Femur (tissue), 1 donor: ENCODE measurements at places on chromosomes 12 and 14.

DNA sequence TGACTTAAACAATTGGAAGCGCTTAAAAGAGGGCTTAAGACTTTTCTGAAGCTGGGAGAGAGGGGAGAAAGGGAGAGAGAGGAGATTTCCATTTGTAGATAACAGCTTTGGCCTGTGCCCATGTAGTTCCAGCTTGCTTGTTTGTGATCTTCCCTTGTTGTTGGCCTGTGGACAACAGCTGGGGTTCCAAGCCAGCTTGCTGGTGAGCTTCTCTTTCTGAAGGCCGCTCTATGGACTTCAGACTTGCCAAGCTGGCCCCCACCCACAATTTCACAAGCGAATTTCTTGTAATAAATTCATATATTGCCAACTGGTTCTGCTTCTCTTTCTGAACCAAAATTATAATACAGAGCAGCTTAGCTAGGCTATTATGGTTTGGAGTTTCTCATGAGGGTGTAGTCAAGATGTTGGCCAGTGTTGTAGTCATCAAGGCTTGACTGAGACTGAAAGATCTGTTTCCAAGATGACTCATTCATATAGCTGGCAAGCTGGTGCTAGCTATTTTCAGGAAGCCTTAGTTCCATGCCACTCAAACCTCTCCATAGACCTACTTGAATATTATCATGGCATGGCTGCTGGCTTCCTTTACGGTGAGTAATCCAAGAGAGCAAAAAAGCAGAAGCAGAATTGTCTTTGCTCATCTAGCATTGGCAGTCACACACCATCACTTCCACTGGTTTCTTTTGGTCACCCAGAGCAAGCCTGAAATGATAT is 89.4 kb downstream of the ATP23 start:
- no peak for DNase-seq

DNA sequence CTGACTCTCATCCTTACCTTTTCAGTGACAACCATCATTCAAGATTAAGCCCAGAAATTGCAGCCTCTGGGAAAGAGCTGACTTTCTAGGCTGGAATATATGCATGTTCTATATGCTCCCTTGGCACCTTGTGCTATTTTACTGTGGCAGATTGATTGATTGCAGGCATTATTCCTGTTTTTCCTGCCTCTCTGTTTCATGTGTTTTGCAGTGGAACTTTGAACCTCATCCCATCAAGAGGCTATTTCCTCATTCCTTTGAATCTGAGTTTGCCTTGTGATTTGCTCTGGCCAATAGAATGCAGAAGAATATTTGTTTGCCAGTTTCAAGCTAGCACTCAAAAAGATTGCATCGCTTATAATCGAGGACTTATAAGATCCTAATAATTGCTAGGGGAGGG is 174.8 kb upstream of the DCN start:
- no peak for DNase-seq

DNA sequence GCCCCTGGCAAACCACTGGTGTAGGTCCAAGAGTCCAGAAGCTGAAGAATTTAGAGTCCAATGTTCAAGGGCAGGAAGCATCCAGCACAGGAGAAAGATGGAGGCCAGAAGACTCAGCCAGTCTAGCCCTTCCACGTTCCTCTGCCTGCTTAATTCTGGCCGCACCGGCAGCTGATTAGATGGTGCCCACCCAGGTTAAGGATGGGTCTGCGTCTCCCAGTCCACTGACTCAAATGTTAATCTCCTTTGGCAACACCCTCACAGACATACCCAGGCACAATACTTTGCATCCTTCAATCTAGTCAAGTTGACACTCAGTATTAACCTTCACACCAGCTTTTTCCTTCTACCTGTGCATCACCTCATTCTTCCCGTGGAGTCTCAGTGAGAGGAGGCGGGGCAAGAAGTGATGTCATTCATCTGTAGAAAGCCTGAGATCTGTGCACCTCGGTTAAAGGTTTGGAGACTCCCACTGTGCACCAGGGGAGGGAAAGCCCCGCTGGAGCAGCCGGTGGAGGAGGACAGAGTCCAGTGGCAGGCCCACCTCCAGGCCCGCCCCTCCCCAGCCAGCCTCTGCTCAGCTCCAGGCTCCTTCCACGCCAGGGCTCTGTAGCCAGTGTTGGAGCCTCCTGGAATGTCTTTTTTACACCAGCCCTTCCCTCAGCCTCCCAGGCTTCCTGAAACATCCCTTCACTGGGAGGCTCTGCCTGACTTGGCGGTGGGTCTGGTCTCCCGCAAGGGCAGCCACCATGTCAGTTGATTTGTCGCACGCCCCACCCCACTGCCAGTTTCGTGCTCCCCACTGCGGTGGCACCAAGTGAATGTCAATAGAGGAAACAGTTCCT is 80.1 kb upstream of the DYNC1H1 start:
- DNase-seq = no peak

GRCh38 chr12:116259800-116260577 is 17.5 kb downstream of the MED13L start:
- no peak for DNase-seq

- DNase-seq = no peak
Measured at GRCh38 chr12:107439026-107439738, 246.4 kb upstream of the PWP1 start.

GRCh38 chr14:50978888-50979287 is 34.6 kb upstream of the PYGL start:
- DNase-seq = no peak

GRCh38 chr12:8697476-8698131 is at the start of gene RIMKLB:
TSS of gene RIMKLB (plus strand) at chr12:8697991. CDS start at chr12:8713867, 15,876 bp downstream.
- DNase-seq = peak; percentile 90

GRCh38 chr14:50668826-50669143 is 679 bp upstream of the SAV1 start:
- no peak for DNase-seq

GRCh38 chr12:30796313-30796780 is 41.6 kb upstream of the CAPRIN2 start:
- DNase-seq = peak; percentile 64

- DNase-seq = no peak
Measured at GRCh38 chr12:52238916-52239646, 6.0 kb downstream of the KRT7 start.

DNA sequence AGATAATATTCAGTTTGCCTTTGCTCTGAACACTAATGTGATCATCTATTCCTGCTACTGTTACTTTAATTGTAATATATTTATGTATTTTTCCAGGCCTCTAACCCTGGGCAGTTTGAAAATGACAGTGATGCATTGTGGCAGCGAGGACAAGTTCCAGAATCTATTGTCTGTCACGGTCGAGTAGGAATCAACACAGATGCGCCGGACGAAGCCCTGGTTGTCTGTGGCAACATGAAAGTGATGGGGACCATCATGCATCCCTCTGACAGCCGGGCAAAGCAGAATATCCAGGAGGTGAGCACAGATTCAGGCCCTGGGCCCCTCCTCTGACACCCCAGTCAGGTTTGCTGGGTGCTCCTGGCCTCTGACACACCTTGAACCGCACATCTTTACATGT is 78.5 kb downstream of the MYRFL start:
- DNase-seq = no peak

GRCh38 chr12:110756611-110757010 is 13.9 kb upstream of the PPP1CC start:
- DNase-seq = no peak

DNA sequence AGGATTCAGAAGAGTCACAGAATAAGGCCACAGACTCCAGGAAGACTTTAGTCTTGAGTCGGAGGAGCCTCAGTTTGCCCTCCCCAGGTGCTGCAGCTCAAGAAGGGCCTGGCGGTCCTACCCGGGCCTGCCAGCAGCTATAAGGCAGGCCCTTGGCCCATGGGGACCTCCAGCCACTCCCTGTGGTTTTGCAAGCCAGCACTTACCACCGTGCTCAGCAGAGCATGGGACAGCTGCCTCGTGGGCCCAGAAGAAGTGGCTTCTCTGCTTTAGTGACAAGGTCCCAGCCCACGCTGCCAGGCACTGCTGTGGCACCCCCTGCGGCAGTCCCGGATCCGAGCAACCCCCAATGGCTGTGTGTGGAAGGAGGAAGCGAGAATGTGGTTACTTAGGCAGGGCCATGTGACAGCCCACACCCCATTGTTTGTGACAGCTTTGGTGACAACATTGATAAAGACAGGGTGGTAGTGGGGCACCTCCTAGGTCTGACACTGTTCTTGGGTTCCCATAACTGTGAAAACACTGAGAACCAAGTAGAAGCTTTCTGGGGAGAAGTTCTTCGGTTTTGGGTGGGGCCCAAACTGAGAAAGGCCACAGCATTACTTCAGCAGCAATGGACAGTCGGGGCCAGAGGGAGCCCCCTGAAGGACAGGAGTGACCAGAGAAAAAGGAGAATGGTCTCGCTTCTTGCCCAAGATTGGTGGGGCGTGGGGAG is at the start of gene SELPLG:
Gene SELPLG, minus strand, starts transcription at position 361 of the 715 bp plus-strand sequence. CDS start 9,587 bp downstream, outside the sequence.
- peak; percentile 73 for DNase-seq

GRCh38 chr12:65612440-65612839 is 211.8 kb upstream of the HMGA2 start:
- DNase-seq = peak; percentile 60

- DNase-seq = no peak
Measured at GRCh38 chr12:129067491-129067890, 214.2 kb downstream of the GLT1D1 start.

GRCh38 chr12:69105101-69105962 is 134.0 kb upstream of the CPSF6 start:
- DNase-seq = no peak

- DNase-seq = no peak
Measured at GRCh38 chr14:99253890-99254289, 18.1 kb downstream of the BCL11B start.

- DNase-seq = no peak
Measured at GRCh38 chr14:81455390-81455789, 55.3 kb upstream of the STON2 start.

- no peak for DNase-seq
Measured at GRCh38 chr12:26713885-26714383, 119.1 kb downstream of the ITPR2 start.

DNA sequence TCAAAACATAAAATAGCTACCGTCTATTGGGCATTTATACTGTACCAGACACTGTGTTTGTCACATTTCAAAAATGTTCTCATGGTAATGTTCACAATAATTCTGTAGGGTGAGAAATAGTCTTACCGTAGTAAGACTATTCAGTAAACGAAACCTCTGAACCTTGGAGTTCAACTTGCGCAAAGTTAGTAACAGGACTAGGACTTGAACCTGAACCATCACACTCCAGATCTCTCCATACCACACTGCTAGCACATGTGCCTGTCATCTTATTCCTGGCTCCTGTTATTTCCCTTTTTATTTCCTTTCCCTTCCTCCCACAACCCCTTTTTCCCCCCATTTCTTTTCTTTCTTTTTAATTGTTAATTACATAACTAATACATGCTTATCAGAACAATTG is 65.4 kb downstream of the PLEKHA5 start:
- DNase-seq = no peak

- peak; percentile 31 for DNase-seq
Measured at GRCh38 chr14:95535226-95536021, 574 bp downstream of the GLRX5 start.

GRCh38 chr12:114697741-114698565 is 14.0 kb upstream of the TBX3 start:
- DNase-seq = peak; percentile 48

GRCh38 chr14:60599727-60600126 is 49.5 kb downstream of the SIX1 start:
- no peak for DNase-seq

DNA sequence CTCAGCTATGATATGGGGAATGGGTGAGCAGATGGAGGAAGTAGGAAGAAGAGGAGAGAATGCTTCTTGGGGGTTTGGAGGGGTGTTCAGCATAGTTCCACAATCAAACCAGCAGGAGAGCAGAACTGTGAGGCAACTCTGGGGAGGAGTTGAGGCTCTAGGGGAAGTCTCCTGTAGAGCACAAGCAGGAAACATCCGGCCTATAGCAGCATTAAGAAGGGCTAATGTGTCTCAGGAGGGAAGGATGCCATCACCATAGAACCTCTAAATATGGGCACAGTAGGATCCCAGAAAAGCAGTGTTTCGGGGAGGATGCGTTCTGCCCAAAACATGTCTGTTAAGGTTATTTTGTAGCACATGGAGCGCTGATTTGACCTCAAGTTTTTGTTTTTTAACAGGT is 8.4 kb upstream of the SALL2 start:
- no peak for DNase-seq

- no peak for DNase-seq
Measured at GRCh38 chr12:113054948-113055486, 1.5 kb upstream of the DTX1 start.

GRCh38 chr14:65783576-65783975 is 371.0 kb downstream of the FUT8 start:
- DNase-seq = no peak

DNA sequence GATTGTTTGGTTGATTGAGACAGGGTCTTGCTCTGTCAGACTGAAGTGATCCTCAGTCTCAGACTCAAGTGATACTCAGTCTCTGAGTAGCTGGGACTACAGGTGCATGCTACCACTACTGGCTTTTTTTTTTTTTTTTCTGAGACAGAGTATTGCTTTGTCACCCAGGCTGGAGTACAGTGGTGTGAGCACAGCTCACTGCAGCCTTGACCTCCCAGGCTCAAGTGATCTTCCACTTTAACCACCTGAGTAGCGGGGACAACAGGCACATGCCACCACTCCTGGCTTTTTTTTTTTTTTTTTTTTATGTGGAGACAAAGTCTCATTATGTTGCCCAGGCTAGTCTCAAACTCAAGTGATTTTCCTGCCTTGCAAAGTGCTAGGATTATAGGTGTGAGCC is 31.8 kb downstream of the CPSF2 start:
- DNase-seq = no peak
